Hematopoietic multipotent progenitor cell treated with erythropoietin and hydrocortisone succinate and interleukin-3 and kit ligand, for 4 days (in vitro differentiated cells): ENCODE measurements at places on chromosomes 11 and 22.
A peak's percentile ranks its signal among the peaks of the same experiment; 100 is the strongest.

- DNase-seq = no peak
Measured at GRCh38 chr11:130330101-130330684, 15.5 kb upstream of the ZBTB44 start.

DNA sequence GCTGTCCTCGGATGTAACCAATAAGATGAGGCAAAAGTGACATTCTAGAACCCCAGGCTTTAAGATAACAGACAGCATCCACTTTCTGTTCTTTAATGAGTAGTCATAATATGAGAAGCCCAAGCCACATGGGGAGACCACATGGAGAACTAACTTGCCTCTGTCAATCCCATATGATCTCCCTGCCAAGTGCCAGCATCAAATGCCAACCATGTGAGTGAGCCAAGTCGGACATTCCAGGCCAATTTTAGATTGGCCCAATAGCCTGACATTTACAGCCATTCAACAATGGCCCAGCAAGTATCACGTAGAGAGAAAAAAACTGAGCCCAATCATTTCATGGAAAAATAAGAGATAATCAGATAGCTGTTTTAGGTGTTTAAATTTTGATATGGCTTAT is 2048.3 kb upstream of the RAG2 start:
- DNase-seq = no peak

DNA sequence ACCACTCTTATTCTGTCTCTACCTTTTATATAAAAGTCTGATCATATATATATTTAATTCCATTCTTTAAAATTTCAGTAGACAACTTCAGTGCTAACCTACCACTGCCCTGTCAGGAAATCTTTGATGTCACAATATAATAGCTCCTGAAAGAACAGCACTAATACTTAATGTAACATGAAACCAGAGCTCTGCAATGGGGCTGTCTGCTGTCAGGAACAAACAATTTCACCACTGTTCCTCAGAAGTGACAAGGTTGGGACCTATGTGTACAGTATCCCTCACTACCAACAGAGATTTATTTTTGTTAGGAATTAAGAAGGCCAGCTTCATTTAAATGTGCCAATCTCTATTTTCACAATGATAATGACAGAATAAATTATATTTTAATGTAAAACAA is 165.5 kb upstream of the C11orf58 start:
- DNase-seq = no peak

GRCh38 chr22:49967706-49968208 is 7.2 kb downstream of the PIM3 start:
- DNase-seq = no peak

DNA sequence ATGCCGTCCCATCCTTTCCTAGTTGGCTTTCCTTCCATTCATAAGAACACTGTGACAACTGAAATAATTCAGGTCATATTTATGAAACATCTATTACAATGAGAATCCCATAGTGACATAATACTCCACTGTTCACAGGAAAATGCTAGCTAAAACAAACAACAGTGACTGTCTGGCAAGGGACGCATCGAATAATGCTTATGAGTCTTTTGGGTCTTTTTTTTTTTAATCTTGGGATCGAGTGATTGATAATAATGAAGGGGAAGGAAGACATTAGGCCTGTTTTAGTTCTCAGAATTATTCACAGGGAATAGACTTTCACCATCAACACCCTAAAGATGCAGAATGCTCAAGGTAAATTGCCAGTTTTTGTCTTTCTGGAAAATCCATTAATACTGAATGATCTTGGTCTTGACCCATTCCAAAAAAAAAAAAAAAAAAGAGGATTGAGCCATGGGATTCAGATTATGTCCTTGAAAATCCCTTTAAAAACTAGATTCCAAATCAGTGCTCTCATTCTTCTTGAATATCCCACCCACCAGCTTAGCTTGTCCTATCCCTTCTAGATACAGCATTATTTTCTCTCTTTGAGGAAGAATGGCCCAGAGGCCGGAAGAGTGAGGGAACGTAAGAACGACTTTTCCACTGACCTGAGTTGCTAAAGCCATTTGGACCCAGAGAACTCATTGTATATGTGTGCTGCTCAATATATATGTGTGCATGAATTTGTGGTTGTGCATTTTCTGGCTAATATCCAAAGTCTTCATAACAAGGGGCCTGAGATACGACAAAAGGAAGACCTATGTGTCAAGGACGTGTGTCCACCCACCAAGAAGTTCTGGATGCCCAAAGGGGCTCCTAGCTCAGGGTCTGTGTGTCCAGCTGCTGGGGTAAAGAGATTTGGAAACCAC is 35.2 kb upstream of the CREB3L1 start:
- DNase-seq = peak; percentile 35

GRCh38 chr22:26570115-26570514 is 19.8 kb downstream of the TPST2 start:
- DNase-seq = peak; percentile 71

- DNase-seq = peak; percentile 8
Measured at GRCh38 chr11:104905271-104905670, 7.0 kb upstream of the CASP12 start.

GRCh38 chr11:61022311-61023085 is 51.0 kb downstream of the CD6 start:
- no peak for DNase-seq

- DNase-seq = no peak
Measured at GRCh38 chr22:35749808-35750207, 32.1 kb downstream of the APOL5 start.

DNA sequence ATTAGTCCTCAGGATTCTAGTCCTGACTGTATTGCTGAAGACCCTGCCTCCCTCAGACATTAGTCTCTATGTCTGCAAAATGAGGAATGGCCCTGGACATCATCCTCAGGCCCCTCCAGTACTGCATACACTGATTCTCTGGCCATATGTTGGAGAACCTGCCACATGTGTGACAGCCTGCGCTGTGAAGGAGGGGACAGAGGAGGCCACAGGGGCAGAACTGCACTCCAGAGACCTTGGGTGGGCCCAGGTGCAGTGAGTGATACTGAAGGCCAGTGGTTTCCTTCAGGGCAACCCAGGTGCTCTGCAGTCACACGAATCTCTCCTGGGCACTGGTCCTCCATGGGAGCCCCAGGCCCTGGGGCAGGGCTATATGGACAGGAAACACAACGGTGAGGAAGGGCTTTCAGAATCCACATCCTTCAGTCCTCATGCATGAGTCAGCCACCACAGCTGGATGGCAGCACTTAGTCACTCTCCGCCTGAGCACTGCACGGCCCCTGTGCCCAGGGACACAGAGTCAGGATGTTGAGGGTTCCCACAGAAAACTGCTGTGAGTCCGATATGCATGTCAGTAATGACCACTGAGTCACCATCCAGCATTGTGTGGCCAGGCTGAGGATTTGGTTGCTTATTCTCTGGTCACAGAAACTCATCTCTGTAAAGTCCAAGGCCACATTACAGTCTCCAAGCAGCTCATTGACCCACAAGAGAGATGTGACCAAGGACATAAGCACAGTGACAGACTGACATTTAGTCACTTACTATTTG is 39.7 kb downstream of the ME3 start:
- DNase-seq = peak; percentile 77

DNA sequence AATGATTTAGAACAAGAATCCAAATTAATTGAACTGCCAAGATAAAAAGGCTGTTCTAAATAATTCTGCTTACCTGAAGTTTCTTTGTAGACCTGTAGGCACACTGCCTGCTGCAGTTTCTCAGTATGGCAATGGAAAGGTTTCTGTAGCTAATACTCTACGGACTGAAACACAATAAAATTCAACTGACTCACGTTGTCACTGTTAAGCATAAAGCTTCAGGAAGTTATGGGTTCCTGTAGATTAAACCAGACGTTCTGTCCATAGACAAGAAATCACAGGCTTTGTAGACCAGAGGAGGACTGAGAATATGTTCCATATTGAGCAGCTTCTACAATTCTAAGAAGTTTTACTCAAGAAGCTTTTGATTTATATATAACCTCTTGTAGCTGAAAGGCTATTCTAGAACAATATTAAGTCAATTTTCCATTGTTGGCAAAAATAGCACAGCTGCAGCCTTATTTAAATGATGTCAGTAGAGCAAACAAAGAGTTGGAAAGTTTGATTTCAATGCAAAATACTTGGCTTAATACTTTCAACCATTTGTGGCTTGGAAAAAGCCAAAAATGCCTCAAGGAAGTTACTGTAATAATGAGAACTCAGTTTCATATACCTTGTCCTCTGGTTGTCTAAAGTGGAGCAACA is at the start of gene GLYATL2:
TSS of gene GLYATL2 (minus strand) at position 344 of the 645 bp plus-strand sequence. CDS start 5,092 bp downstream, outside the sequence.
- DNase-seq = peak; percentile 69

GRCh38 chr22:30325724-30326254 is 952 bp downstream of the TBC1D10A start:
- DNase-seq = no peak

GRCh38 chr11:8566613-8567210 is 27.3 kb downstream of the STK33 start:
- DNase-seq = peak; percentile 81

DNA sequence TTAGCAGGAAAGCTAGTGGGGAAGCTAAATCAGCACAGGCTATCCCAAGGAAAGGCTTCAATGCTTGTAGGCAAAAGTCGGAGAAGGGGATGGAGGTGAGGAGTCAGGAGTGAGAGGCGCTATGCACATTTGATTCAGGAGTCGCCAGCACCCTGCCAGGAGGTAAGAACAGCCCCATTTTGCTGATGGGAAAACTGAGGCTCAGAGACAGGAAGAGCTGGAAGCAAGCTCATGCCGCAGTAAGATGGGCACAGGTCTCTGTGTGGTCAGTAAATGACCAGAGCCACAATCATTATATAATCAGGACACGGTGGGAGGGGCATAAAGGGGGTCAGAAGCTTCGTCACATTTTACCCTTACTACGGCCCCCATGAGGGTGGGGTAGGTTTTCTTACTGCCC is 504.4 kb downstream of the MN1 start:
- DNase-seq = no peak

DNA sequence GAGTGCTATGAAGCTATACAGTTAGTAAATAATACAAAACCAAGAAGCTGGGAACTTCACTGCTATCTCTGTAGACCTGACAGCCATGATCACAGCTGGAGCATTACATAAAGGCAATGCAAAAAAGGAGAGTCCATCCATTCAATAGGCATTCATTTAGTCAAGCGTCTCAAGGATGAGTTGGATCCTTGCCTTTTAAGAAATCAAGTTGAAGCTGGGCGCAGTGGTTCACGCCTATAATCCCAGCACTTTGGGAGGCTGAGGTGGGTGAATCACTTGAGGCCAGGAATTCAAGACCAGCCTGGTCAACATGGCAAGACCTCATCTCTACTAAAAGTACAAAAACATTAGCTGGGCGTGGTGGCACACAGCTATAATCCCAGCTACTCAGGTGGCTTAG is 48.1 kb upstream of the ALKBH3 start:
- DNase-seq = no peak

GRCh38 chr11:56932572-56933220 is 56.0 kb upstream of the OR5AK2 start:
- DNase-seq = no peak

GRCh38 chr11:121829159-121829643 is 286.8 kb downstream of the BLID start:
- DNase-seq = no peak

GRCh38 chr22:45667486-45667885 is 4.1 kb upstream of the ATXN10 start:
- DNase-seq = no peak

DNA sequence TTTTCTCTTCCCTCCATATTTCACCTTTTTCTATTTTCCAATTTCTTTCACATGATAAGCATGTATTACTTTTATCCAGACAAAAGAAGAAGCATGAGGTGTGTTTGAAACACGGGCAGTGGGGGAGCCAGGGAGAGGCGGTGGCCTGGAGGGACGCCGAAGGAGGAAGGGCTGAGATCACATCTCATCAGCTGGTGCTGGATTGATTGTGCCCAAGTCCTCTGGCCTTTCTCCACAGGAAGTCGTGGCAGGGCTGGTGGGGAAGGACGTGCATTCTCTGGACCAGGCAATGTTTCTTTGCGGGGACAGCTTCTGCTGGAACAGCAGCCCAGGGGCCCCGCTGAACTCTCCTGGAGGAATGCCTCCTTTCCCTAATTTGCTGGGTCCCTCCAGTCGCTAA is 82.9 kb downstream of the MIAT start:
- DNase-seq = peak; percentile 69

- no peak for DNase-seq
Measured at GRCh38 chr11:98180921-98181320, 839.8 kb upstream of the CNTN5 start.

- DNase-seq = no peak
Measured at GRCh38 chr22:47406180-47406834, 643.9 kb downstream of the TBC1D22A start.

DNA sequence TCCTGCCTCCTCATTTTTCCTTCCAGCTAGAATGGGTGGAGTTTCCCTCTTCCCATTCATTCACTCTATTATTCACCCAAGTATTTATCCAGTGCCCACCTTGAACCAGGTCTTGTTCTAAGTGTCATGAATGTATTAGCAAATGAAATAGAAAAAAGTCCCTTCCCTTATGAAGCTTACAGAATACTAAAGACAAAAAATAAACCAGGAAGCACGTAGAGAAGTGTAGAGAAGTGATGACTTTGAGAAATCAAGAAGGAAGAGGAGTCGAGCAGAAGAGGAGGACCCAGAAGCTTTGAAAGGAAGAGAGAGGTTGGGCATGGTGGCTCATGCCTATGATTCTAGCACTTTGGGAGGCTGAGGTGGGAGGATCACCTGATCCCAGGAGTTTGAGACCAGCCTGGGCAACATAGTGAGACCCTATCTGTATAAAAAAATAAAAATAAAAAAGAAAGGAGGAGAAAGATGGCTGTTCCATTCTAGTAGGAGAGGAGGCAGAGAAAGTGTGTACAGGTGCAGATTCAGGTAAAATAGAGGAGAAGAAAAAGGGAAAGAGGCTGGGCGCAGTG is 17.1 kb upstream of the SYVN1 start:
- DNase-seq = peak; percentile 38

DNA sequence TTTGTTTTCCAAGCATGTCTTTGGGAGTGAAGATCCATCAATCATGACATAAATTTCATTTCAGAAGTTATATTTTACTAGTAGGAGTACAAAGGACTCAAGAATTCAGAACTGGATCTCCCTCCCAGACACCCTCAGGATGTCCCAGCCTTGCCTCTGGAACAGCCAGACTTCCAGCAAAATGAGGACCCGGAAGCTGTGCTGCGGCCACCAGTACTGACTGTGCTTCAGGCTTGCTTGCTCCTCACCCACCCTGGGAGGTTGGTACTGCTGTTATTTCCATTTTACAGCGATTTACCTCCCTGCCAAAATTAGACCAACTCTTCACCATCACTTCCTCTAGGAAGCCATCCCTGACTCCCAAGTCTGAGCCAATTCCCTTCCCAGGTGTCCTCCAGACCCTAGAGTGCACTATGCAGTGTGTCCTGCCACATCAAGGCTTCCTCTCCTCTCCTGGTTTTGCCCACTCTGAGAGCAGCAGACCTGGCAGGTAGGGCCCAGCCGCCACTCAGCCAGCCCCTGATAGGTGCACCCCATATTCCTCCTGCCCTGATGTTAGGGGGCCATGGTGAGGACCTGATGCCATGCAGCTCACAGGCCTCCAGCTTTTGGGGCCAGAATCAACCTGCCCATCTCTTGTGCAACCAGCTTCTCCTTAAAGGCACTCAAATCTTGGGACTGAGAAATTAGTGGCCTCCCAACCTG is 47.3 kb upstream of the WNT7B start:
- no peak for DNase-seq

DNA sequence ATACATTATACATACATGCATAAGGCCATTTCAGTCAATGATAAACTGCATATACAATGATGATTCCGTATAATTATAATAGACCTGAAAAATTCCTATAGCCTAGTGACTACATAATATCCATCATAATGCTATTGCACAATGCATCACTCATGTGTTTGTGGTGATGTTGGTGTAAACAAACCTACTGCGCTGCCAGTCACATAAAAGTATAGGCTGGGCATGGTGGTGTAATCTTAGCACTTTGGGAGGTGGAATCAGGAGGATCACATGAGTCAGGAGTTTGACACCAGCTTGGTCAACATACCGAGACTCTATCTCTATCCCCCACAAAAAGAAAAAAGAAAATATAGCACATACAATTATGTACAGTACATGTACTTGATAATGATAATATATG is 163.7 kb upstream of the DDI1 start:
- DNase-seq = no peak
